ENCODE measurements at places on chromosomes 2 and 18. TPM values are rescaled to one million over a fixed set of nuclear protein-coding genes. Genes with fewer than 3 reads are reported as not detected.

SCN9A gene
- 6.2 TPM for total RNA-seq

CAPG gene
- 73.6 TPM for total RNA-seq

GAL3ST2 gene
- not detected for total RNA-seq

ELOA2 gene
- total RNA-seq, result not detected

AAMP gene
- 139 TPM for total RNA-seq

PRSS56 gene
- total RNA-seq, result not detected

Measured in esophagus muscularis mucosa (tissue), 4 donors.